Caco-2 (cell line): ENCODE measurements at places on chromosomes 3 and 15. TPM values are rescaled to one million over a fixed set of nuclear protein-coding genes. Genes with fewer than 3 reads are reported as not detected.

- no peak for DNase-seq
Observed at GRCh38 chr15:59296181-59296617, 76.5 kb downstream of the MYO1E start.

- DNase-seq = no peak
Observed at GRCh38 chr3:24714436-24714835, 219.8 kb upstream of the THRB start.

TP63 gene
- 0.77 and 1.2 TPM in 2 replicates for total RNA-seq

GRCh38 chr15:66621491-66622467 lies 56.0 kb upstream of the LCTL start:
- DNase-seq = no peak

KCTD6 gene
- 9.2 and 9.8 TPM in 2 replicates for total RNA-seq

GRCh38 chr3:64983583-64984359 lies 296.0 kb upstream of the ADAMTS9 start:
- DNase-seq = no peak

DNA sequence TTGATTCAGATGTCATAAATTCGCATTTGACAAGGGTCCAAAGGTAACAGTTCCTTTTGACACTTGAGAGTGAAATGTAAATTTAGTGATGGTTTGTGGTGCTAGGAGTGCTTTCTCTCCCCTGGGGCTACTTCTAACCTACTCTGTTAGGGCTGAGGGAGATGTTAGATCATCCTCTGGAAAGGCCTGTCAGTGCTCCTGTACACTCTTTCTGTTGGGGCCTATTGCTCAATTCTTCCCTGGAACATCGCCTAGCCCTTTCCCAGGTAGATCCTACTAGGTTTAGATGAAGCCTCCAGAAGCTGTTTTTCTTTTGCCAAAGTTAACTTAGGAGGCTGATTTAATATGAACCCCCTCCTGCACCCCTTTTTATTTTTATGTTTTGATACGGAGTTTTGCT lies 1.4 kb downstream of the PCCB start:
- no peak for DNase-seq

DNA sequence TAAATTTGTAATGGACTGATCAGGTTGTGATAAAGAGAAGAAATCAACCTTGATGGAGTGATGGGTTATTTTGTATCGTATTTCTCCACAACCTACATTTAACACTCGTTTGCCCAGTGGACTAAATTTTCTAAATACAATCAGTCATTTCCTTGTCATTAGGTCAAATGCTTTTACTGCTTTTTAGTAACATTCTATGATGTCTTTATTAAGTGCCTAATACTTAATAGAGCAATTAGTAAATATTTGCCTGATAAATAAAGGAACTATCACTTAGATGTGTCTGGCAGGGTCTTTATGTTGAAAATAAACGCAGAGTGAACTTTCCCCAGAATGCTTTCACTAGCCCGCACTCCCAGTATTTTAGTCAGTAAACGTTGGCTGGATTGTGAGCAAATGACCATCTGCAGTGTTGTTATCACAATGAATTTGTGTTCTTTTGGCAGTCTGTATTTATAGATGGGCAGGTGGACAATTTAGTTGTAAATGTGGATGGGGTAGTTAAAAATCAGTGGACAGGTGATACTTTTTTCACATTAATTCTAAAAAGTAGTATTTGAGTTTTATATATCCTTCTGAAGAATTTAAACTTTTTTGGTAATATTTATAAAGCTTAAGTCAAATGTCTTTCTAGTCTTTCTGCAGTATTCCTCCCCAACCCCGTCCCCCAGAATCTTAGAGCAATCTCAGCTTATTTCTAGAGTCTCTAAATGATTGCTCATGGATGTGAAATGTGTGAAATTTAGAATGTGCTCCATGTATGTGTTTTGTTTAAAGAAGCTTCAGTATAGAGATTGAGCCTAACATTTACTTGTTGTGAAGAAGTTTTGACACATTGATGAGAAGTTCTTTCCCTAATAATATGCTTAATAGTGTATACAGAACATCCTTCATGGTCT lies 4.9 kb downstream of the USP3 start:
- DNase-seq = no peak

DNA sequence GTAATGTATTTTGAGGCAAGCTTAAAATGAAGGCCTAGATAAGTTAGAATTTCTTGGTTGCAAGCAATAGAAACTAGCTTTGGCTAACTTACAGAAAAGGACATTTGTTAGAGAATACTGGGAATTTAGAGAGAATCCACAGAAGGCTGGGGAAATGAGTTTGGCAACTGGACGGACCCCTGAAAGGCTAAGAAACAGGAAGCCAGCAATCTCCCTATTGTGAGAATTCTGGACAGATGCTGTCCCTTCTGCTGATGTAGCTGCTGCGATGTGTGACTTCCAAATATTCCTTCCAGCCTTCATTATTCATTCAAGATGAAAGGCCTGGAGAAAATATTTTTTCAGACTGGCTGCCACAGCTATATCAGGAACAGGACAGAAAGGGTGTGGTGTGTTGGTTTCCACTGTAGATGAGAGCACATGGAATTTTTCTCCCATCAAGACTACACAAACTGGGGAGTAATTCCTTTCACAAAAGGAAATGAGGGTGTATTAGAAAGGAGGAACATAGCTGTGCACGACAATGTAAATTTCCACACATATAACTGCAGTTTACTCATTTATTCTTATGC lies 213.5 kb downstream of the CPNE4 start:
- no peak for DNase-seq

DNA sequence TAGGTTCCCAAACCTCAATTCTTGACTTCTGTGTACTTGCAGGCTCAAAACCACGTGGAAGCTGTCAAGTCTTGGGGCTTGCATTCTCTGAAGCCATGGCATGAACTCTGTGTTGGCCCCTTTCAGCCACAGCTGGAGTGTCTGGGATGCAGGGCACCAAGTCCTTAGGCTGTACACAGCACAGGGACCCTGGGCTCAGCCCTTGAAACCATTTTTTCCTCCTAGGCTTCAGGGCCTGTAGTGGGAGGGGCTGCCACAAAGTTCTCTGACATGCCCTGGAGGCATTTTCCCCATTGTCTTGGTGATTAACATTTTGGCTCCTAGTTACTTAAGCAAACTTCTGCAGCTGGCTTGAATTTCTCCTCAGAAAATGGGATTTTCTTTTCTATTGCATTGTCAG lies 135.4 kb downstream of the ATG7 start:
- DNase-seq = no peak

- DNase-seq = no peak
Observed at GRCh38 chr3:1216856-1217255, 124.0 kb downstream of the CNTN6 start.

- no peak for DNase-seq
Observed at GRCh38 chr15:59154243-59154642, 49.3 kb downstream of the CCNB2 start.

GRCh38 chr3:124453189-124453588 lies 277.1 kb upstream of the UMPS start:
- no peak for DNase-seq

GRCh38 chr15:91055548-91056331 lies 33.3 kb upstream of the VPS33B start:
- peak; percentile 63 for DNase-seq

PCSK6 gene
- total RNA-seq = 69.5 and 70.6 TPM in 2 replicates

PTH1R gene
- 5.1 and 6.8 TPM in 2 replicates for total RNA-seq
